Placental pericyte (primary cell): ENCODE measurements at places on chromosomes 6 and 20. TPM values are rescaled to one million over a fixed set of nuclear protein-coding genes. Genes with fewer than 3 reads are reported as not detected.

Gene CST3
- 191 and 236 TPM in 2 replicates for total RNA-seq

Gene EDEM2
- 29.3 and 62.4 TPM in 2 replicates for total RNA-seq

Gene ADGRF5
- total RNA-seq = 0.22 and 0.86 TPM in 2 replicates

Gene TINAG
- not detected in 2 replicates for total RNA-seq

Gene THBD
- total RNA-seq = 0.44 and 7.9 TPM in 2 replicates

Gene LPA
- total RNA-seq = not detected in 2 replicates

Gene BPIFA1
- not detected in 2 replicates for total RNA-seq

Gene HLA-DRA
- 0.22 and 0.72 TPM in 2 replicates for total RNA-seq

Gene OR2B6
- total RNA-seq = not detected in 2 replicates

Gene PRDM13
- not detected in 2 replicates for total RNA-seq

Gene CD93
- total RNA-seq = 0.43 TPM in 1 of 2 replicates, not detected in the other

Gene ZBP1
- total RNA-seq = not detected in 2 replicates

Gene C20orf141
- total RNA-seq = not detected in 2 replicates

Gene CENPQ
- total RNA-seq = 1.5 and 13.7 TPM in 2 replicates

Gene B3GAT2
- under 0.01 TPM in 1 of 2 replicates, not detected in the other for total RNA-seq

Gene MAK
- not detected in 2 replicates for total RNA-seq

Gene C6orf47
- 17.1 and 25.5 TPM in 2 replicates for total RNA-seq

Gene FKBP1C
- total RNA-seq = 0.44 and 1.0 TPM in 2 replicates

Gene PTCHD4
- 0.88 and 2.6 TPM in 2 replicates for total RNA-seq

Gene CCN5
- total RNA-seq = 0.29 and 1.3 TPM in 2 replicates

Gene BANF2
- not detected in 2 replicates for total RNA-seq

Gene GUCA1A
- total RNA-seq = not detected in 2 replicates

Gene ARHGAP40
- total RNA-seq = 0.43 TPM in 1 of 2 replicates, not detected in the other

Gene LINC00237
- total RNA-seq = not detected in 2 replicates

Gene LST1
- not detected in 2 replicates for total RNA-seq

Gene SNAP25
- total RNA-seq = under 0.01 and 5.9 TPM in 2 replicates

Gene DCDC2
- under 0.01 and 0.14 TPM in 2 replicates for total RNA-seq

Gene TRIM10
- total RNA-seq = not detected in 2 replicates

Gene RNF39
- not detected in 2 replicates for total RNA-seq

Gene PAK5
- not detected in 2 replicates for total RNA-seq

Gene TFAP2D
- total RNA-seq = not detected in 2 replicates

Gene HIVEP2
- total RNA-seq = 25.2 and 38.2 TPM in 2 replicates

Gene KCNK16
- total RNA-seq = not detected in 2 replicates

Gene IYD
- total RNA-seq = not detected in 2 replicates

Gene CD40
- 0.57 and 0.66 TPM in 2 replicates for total RNA-seq

Gene TNXB
- 3.0 and 81.8 TPM in 2 replicates for total RNA-seq

Gene BTNL2
- not detected in 2 replicates for total RNA-seq

Gene LRRC73
- total RNA-seq = 0.57 and 0.66 TPM in 2 replicates
